ENCODE measurements at places on chromosomes 4 and X.

- no peak for DNase-seq
Observed at GRCh38 chr4:102500352-102500695, 835 bp upstream of the NFKB1 start.

GRCh38 chr4:74625981-74626380 is 168.3 kb downstream of the BTC start:
- DNase-seq: no peak

- DNase-seq: peak; percentile 89
Observed at GRCh38 chr4:20251796-20252655, at the start of gene SLIT2. TSS of gene SLIT2 (plus strand) at chr4:20251905. CDS start at chr4:20253816, 1,911 bp downstream.

DNA sequence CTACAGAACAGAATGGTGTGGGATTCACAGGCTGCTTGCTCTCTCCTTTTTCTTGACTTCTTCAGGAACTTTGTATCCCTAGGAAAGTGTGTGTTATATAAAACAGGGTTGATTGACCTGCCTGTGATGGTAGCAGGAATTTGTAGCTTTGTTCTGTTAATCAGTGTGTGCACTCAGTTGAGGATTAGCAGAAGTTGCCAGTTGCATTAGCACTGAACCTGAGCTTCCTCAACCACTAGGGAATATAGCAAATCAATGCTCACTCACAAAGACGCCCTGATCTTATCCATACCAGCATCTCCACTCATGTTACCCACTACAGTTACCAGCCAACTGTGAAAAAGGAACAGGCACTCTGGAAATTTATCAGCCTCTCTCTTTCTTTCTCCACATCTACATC is 319.1 kb upstream of the EMCN start:
- DNase-seq: no peak

DNA sequence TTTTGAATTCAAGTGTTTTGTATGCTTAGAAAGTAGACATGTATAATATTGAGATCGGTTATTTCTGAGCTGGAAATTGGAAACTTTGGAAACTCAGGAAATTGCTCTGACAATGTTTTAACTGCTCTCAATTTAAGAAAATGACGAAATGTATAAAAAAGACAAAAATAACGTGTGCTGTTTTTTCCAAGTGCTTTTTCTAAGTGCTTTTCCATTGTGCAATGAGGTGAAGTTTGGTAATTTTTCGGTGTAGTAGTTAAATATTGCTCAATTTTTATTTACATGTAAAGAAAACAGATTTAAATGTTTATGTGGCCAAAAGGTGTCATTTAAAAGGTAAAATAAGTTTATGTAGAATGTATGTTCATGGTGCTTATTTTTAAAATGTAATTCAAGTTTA is 39.4 kb upstream of the RHOH start:
- no peak for DNase-seq

- no peak for DNase-seq
Observed at GRCh38 chr4:186698028-186698427, 25.6 kb downstream of the FAT1 start.

GRCh38 chrX:29852767-29853166 is 362.6 kb upstream of the MAGEB2 start:
- DNase-seq: no peak

Measured in HEK293T (cell line).